ENCODE measurements at places on chromosomes 2 and 18. TPM values are rescaled to one million over a fixed set of nuclear protein-coding genes. Genes with fewer than 3 reads are reported as not detected.

DNA sequence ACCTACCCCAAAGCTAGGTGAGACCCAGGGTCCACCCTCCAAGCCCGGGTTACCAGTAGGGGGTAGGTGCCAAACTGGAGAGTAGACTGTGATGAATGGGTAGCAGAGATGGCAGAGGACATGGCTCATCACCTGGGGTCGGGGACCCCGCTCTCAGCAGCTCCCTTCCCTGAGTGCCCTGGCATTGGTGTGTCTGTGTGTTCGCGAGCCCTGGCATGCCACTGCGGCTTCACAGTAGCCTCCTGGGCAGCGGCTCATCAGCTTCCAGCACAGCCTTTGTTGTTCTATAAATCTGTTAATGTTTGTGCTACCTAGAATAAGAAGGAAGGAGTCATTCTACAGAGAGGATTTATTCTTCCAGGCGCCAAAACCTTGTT is 62.6 kb upstream of the ALPP start:
- peaks cover 32% of the 10 kb centered on the region for H3K4me1 ChIP-seq
- H3K27ac ChIP-seq, result peak overlapping the region; percentile 37
- DNase-seq, result no peak
- no peaks in the 10 kb centered on the region for H3K27me3 ChIP-seq

GRCh38 chr2:127176371-127177311 is 43.5 kb downstream of the CYP27C1 start:
- H3K27me3 ChIP-seq, result no peaks in the 10 kb centered on the region
- H3K36me3 ChIP-seq, result no peaks in the 10 kb centered on the region
- peak overlapping the region; percentile 60 for H3K27ac ChIP-seq
- H3K4me1 ChIP-seq, result peaks cover 30% of the 10 kb centered on the region

DNA sequence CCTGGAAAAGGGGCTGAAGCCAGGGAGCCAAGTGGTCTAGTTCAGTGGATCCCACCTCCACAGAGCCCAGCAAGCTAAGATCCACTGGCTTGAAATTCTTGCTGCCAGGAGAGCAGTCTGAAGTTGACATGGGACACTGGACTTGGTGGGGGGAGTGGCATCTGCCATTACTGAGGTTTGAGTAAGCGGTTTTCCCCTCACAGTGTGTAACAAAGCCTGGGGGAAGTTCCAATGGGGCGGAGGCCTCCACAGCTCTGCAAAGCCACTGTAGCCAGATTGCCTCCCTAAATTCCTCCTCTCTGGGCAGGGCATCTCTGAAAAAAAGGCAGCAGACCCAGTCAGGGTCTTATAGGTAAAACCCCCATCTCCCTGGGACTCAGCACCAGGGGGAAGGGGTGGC is 144.4 kb downstream of the PTPRM start:
- no peaks in the 10 kb centered on the region for H3K4me1 ChIP-seq
- H3K27ac ChIP-seq, result no peak overlapping the region
- H3K36me3 ChIP-seq, result no peaks in the 10 kb centered on the region
- DNase-seq, result no peak
- H3K4me3 ChIP-seq, result no peak overlapping the region
- no peaks in the 10 kb centered on the region for H3K27me3 ChIP-seq

DNA sequence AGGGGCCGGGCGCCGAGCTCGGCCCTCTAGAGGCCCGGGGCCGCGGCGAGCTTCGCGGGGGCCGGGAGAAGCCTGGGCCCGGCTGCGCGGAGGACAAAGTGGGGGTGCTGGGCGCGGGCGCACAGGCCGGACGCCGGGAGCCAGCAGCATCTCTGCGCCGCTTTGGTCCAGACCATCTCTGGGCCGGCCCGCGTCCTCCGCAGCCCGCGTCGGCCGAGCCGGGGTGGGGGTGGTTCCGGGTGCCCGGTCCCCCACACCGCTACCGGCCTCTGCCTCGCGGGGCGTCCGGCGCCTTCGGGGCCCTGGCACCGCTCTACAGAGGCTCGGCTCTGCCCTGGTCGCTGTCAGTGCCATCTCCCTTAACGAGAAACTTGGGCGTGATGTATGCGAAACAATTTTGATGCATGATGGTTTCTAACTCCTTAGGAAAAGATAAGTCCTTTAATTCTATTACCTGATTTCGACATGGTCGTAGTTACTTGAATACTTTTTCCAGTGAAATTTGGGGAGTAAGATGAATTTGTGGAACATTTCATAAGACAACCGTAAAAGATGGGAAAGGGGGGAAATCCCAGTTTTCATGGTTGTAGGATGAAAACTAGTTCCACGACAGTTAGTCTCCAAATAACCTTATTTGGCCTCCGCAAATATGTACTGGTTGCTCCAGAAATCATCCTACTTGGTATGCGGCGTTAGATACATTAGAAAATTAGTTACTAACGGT is 562 bp downstream of the TWSG1 start:
- H3K4me1 ChIP-seq, result peaks cover 43% of the 10 kb centered on the region
- H3K4me3 ChIP-seq, result peak overlapping the region; percentile 75
- no peaks in the 10 kb centered on the region for H3K36me3 ChIP-seq
- peak; percentile 25 for DNase-seq

- peak overlapping the region; percentile 85 for H3K27ac ChIP-seq
- peaks cover 46% of the 10 kb centered on the region for H3K4me1 ChIP-seq
- no peaks in the 10 kb centered on the region for H3K36me3 ChIP-seq
- no peak for DNase-seq
- H3K4me3 ChIP-seq, result peak overlapping the region; percentile 97
- H3K27me3 ChIP-seq, result no peaks in the 10 kb centered on the region
Measured at GRCh38 chr2:28895189-28895893, 874 bp downstream of the WDR43 start.

- no peaks in the 10 kb centered on the region for H3K27me3 ChIP-seq
- H3K4me3 ChIP-seq, result no peak overlapping the region
- no peak for DNase-seq
- no peak overlapping the region for H3K27ac ChIP-seq
- no peaks in the 10 kb centered on the region for H3K4me1 ChIP-seq
- no peaks in the 10 kb centered on the region for H3K36me3 ChIP-seq
Measured at GRCh38 chr2:120326066-120326465, 19.9 kb upstream of the INHBB start.

GRCh38 chr18:71523483-71524435 is 1020.4 kb downstream of the CBLN2 start:
- H3K36me3 ChIP-seq, result no peaks in the 10 kb centered on the region
- H3K27ac ChIP-seq, result no peak overlapping the region
- no peaks in the 10 kb centered on the region for H3K27me3 ChIP-seq

DNA sequence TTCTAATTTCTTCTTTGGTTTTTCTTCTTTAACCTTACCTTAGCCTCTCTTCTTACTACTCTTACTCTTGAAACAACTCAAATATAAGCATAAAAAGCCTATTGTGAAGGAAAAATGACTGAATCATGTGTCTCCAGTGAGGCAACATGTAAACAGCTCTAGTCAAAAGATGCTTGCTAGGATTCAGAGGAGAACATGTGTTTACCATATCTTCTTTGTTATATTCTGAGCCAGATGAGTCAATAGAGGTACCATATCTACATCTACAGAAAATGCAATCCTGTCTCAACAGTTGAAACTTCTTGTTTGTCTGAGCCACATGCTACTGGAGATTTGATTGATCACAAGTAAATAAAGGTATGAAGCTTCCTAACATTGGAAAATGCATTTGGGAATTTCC is 15.9 kb upstream of the FIGN start:
- H3K27ac ChIP-seq, result no peak overlapping the region
- H3K36me3 ChIP-seq, result no peaks in the 10 kb centered on the region
- H3K4me3 ChIP-seq, result no peak overlapping the region
- no peak for DNase-seq
- H3K27me3 ChIP-seq, result no peaks in the 10 kb centered on the region
- no peaks in the 10 kb centered on the region for H3K4me1 ChIP-seq

- no peak overlapping the region for H3K4me3 ChIP-seq
- H3K27ac ChIP-seq, result no peak overlapping the region
Measured at GRCh38 chr2:1672738-1673137, 71.6 kb downstream of the PXDN start.

- no peak for DNase-seq
- no peaks in the 10 kb centered on the region for H3K27me3 ChIP-seq
- H3K36me3 ChIP-seq, result peaks cover 8% of the 10 kb centered on the region
- H3K4me3 ChIP-seq, result no peak overlapping the region
Measured at GRCh38 chr2:237731663-237732062, 66.9 kb upstream of the RBM44 start.

- no peak overlapping the region for H3K27ac ChIP-seq
- H3K4me1 ChIP-seq, result peaks cover 33% of the 10 kb centered on the region
- H3K27me3 ChIP-seq, result no peaks in the 10 kb centered on the region
- DNase-seq, result no peak
- H3K36me3 ChIP-seq, result peaks cover 20% of the 10 kb centered on the region
Measured at GRCh38 chr2:97928591-97928990, 67.2 kb downstream of the TMEM131 start.

DNA sequence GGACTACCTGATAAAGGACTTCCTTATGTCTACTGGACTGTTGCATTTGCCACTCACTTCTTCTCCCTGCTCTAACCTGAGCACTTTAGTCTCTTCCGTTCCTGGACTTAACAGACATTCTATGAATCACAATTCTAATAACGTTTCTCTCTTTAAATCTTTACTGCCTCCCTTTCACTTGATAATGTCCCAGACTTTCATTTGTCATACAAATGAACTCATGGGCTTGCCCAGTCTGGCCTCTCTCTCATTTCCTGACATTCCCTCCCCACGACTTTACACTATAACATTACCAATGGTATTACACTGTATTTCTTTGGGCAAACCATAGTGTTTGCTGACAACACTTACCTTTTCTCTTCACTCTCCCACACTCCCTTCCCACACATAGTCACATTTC is 540.7 kb upstream of the TMEFF2 start:
- no peak overlapping the region for H3K4me3 ChIP-seq
- H3K27me3 ChIP-seq, result no peaks in the 10 kb centered on the region
- no peak for DNase-seq
- no peaks in the 10 kb centered on the region for H3K4me1 ChIP-seq
- H3K27ac ChIP-seq, result no peak overlapping the region

- H3K4me3 ChIP-seq, result no peak overlapping the region
- no peak for DNase-seq
- H3K27me3 ChIP-seq, result no peaks in the 10 kb centered on the region
- H3K36me3 ChIP-seq, result no peaks in the 10 kb centered on the region
- no peak overlapping the region for H3K27ac ChIP-seq
Measured at GRCh38 chr18:13241083-13241892, 22.7 kb downstream of the LDLRAD4 start.

GRCh38 chr2:10097352-10098148 is 17.3 kb upstream of the CYS1 start:
- H3K4me1 ChIP-seq, result peaks cover 7% of the 10 kb centered on the region
- no peaks in the 10 kb centered on the region for H3K36me3 ChIP-seq
- peaks cover 22% of the 10 kb centered on the region for H3K27me3 ChIP-seq
- peak; percentile 87 for DNase-seq
- no peak overlapping the region for H3K4me3 ChIP-seq
- H3K27ac ChIP-seq, result no peak overlapping the region

- H3K4me1 ChIP-seq, result peaks cover 22% of the 10 kb centered on the region
- no peak overlapping the region for H3K27ac ChIP-seq
- H3K36me3 ChIP-seq, result peaks cover 77% of the 10 kb centered on the region
- peak; percentile 34 for DNase-seq
- no peak overlapping the region for H3K4me3 ChIP-seq
Measured at GRCh38 chr2:86078774-86079545, 26.7 kb downstream of the POLR1A start.

DNA sequence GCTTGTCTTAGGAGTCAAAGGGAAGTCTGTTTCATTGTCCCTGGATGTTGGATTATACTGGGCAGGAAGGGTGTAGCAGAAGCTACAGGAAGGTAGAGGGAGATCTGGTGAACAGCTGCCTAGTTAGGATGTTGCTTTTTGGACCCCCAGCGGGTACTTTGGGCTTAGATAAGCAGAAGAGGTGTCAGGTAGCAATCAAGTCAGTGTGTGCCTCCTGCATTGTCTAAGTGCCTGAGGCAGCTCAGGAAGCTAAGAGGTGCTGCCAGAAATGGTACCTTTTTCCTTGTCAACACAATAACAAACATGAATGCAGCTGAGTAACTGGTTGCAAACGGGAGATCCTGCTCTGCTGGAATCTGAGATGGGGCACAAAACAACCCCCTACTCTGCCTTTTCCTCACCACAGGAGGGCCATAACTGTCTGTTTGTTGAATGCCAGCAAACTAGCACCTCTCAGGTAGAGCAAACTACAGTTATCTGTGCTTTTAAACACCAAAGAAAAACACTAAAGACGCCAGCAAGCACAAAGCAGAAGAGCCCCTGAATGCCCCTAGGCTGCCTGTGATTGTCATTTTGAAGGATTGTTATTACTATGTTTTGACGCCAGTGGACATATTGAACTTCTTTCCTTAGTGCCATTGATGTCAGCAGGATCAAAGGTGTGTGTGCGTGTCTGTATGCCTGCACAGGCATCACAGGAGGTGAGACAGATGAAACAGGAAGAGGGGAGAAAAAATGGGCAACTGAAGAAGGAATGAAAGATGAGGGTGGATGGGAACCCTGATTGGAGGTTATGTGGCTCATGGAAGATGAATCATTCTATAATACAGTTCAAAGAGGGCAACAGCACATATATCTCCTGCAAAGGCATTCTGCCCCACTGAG is 151.4 kb downstream of the ETAA1 start:
- no peak overlapping the region for H3K27ac ChIP-seq
- H3K4me1 ChIP-seq, result no peaks in the 10 kb centered on the region
- no peak overlapping the region for H3K4me3 ChIP-seq
- no peaks in the 10 kb centered on the region for H3K27me3 ChIP-seq
- no peaks in the 10 kb centered on the region for H3K36me3 ChIP-seq

- H3K27me3 ChIP-seq, result no peaks in the 10 kb centered on the region
- no peak overlapping the region for H3K27ac ChIP-seq
- DNase-seq, result peak; percentile 53
- peaks cover 10% of the 10 kb centered on the region for H3K4me1 ChIP-seq
Measured at GRCh38 chr18:59505356-59505755, 146.3 kb upstream of the LMAN1 start.

The DNAH7 gene
- total RNA-seq, result 1.7 TPM

The MBOAT2 gene
- 14.2 TPM for total RNA-seq

The MYO5B gene
- total RNA-seq, result 18.7 TPM

The HOXD3 gene
- 2.5 TPM for total RNA-seq

The EFEMP1 gene
- 53.8 TPM for total RNA-seq

The C18orf32 gene
- 186 TPM for total RNA-seq

The NBAS gene
- total RNA-seq, result 96.2 TPM

The VPS4B gene
- total RNA-seq, result 46.7 TPM

The TGFBRAP1 gene
- 35.7 TPM for total RNA-seq

The BOLL gene
- not detected for total RNA-seq

The LRRTM1 gene
- total RNA-seq, result not detected

The PNPT1 gene
- total RNA-seq, result 3.2 TPM

The PROC gene
- total RNA-seq, result 5.5 TPM

The EGR4 gene
- not detected for total RNA-seq

The LYG2 gene
- not detected for total RNA-seq

The CYTIP gene
- total RNA-seq, result not detected

The PLEKHB2 gene
- 37.9 TPM for total RNA-seq

The CABYR gene
- 4.7 TPM for total RNA-seq

The ASTL gene
- total RNA-seq, result not detected

Measured in stomach (tissue), 19 donors.